ENCODE measurements at places on chromosomes 5 and 9.
A peak's percentile ranks its signal among the peaks of the same experiment; 100 is the strongest.

DNA sequence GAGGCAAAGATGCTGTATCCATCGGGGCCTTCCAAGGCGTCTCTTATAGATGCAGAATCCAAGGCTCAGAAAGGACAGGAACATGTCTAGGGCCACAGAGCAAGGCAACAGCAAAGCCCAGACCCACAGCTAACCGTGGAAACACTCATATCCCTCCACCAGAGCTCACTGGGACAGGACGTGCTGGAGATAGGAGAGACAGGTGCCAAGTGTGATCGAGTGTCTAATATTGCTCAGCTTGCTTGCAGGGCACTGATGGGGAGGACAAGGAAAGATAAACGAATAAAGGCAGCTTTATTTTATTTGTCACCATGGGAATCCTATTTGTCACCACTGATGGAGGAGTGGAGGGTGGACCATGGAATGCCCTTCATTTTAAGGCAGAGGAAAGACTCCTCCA, 44.0 kb upstream of the AKNA start:
- no peak for DNase-seq

- no peak for DNase-seq
These were observed 7.6 kb downstream of the HDHD3 start for GRCh38 chr9:113368982-113369854.

DNA sequence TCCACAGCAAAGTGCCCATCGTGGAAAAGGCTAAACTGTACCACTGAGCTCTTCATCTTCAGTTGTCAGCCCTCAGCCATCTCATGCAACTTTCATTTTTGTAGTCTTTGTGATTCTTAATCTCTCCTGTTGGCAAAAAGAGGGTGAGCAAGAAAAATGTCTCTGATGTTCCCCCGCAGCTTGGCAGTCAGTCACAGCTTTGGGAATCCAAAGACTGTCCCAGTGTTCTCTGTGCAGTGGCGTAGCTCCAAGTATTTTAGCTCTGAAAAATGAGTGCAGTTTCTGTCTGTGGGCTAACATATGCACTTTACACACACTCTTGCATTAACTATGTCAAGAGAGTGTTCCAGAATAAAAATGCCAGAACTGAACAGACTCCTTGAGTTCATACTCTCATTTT, 372.2 kb downstream of the TMEM232 start:
- DNase-seq: no peak

- no peak for DNase-seq
These were observed 18.7 kb upstream of the EEIG1 start for GRCh38 chr9:127999461-127999860.

GRCh38 chr5:79859588-79859987, 131.5 kb downstream of the MTX3 start:
- DNase-seq: no peak

- DNase-seq: no peak
These were observed 15.4 kb downstream of the CD74 start for GRCh38 chr5:150397146-150397781.

- DNase-seq: no peak
These were observed 210.0 kb downstream of the MPDZ start for GRCh38 chr9:13069498-13069897.

- DNase-seq: no peak
These were observed 51.9 kb upstream of the ANKRD33B start for GRCh38 chr5:10511741-10512640.

DNA sequence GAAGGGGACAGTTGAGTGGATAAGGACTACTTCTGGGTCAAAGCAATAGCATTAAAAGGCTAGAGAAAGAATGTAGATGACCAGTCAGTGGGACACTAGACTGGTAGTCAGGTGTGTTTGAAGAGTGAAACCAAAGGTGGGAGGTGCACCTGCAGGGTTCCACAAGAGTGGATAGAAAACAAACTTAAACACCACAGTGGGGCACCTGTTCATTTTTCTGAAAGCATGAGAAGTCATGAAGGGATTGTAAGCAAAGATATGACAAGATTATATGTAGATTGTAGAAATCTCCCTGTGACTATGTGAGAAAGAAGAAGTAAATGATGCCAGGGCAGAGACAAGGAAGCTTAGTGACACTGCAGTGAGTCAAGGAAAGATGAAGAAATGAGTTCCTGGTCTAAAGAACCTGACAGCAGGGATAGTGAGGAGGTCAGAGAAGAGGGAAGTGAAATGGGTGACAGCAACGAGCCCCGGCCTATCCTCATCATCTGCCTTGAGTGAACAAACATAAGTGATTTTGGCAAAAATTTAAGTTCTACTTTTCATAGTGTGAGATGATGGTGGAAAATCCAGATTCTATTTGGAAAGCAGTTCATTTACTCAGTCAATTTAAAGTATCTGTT, 296.9 kb downstream of the TLE4 start:
- no peak for DNase-seq

DNA sequence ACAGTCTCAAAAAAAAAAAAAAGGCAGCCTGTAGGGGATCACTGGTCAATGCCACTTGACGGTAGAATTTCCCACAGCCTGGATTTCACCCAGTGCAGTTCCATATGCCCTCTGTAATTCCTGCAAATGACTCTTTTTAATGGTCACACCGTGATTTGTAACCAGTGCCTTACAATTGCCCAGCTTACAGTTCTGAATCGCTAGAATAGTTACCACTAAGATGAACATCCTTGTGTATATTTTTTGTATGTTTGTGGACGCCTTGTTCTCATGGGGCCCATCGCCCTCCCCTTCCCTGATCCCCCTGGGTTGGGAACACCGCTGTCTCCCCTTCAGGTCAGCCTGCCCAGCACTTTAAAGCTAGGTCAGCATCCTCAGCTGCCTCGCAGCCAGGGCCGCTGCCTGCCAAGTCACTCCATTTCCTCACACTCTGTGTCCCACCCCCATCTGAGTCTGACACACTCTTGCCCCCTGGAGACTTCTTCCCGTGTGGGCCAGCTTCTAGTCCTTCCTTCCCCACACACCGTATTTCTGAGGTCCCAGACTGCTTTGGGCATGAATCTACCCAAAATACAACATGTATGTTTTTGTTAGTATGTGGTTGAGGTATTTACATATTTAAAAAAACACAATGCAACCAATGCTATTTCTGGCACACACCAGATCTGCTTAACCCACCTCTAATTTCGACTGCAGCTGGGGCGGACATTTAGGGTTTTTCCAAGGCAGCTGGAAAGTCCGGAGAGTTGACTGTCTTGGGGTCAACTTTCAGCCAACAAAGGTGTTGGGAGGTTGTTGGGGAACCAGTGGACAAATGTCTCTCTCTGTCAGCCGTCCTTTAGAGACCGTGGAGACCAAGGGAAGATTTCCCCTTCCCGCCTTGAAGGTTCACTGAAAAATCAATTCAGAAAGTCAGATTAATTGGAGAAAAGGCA, 120.5 kb upstream of the NEK6 start:
- DNase-seq: no peak

GRCh38 chr9:109192732-109193361, 25.8 kb upstream of the FRRS1L start:
- DNase-seq: no peak

GRCh38 chr5:53031695-53032096, 42.5 kb downstream of the ITGA2 start:
- DNase-seq: no peak

- DNase-seq: peak; percentile 49
These were observed 49.9 kb upstream of the GARNL3 start for GRCh38 chr9:127214421-127215267.

GRCh38 chr5:151180291-151180690, 22.7 kb upstream of the ANXA6 start:
- no peak for DNase-seq

DNA sequence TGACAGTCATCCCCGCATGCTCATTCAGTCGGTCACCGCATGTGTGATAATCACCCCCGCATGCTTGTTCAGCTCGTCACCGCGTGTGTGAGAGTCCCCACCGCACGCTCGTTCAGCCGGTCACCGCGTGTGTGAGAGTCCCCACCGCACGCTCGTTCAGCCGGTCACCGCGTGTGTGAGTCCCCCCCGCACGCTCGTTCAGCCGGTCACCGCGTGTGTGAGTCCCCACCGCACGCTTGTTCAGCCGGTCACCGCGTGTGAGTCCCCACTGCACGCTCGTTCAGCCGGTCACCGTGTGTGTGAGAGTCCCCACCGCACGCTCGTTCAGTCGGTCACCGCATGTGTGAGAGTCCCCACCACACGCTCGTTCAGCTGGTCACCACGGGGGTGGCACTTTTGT, 3.5 kb downstream of the TRAF2 start:
- DNase-seq: no peak

DNA sequence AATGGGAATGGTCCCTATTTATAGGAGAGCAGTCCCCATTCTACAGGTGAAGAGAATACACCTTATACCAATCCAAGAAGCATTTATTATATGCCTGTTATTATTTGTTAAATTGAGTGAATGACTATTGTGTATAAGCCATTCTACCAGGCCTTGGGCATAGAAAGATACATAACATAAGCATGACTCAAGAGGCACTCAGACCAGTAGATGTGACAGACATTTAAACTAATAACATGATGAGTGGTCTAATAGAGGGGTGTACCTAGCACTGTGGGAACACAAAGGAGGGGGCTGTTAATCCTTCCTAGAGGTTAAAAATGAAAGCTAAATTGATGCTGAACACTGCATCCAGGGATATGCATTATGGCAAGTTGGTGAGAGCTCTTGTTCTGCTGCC, 145.0 kb upstream of the TNC start:
- DNase-seq: no peak

DNA sequence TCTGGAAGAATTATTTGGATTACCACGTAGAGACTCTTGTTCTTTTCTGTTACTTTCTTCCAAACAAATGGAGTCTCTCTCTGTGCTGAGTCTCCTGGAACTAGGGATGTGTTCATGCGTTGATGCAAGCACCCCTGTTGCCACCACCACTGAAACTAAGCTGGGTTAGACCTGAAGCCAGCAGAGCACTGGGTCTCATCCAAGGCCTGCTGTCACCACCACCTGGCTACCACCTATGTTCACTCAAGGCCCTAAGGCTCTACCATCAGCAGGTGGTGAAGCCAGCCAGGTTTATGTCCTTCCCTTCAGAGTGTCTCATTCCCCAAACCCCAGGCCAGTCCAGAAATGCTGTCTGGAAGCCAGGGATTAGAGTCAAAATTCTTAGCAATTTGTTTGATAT, 13.3 kb downstream of the RIC1 start:
- DNase-seq: no peak

- no peak for DNase-seq
These were observed 143.4 kb upstream of the KLF9 start for GRCh38 chr9:70557661-70558369.

- no peak for DNase-seq
These were observed 4.7 kb downstream of the CREB3 start for GRCh38 chr9:35737143-35737542.

DNA sequence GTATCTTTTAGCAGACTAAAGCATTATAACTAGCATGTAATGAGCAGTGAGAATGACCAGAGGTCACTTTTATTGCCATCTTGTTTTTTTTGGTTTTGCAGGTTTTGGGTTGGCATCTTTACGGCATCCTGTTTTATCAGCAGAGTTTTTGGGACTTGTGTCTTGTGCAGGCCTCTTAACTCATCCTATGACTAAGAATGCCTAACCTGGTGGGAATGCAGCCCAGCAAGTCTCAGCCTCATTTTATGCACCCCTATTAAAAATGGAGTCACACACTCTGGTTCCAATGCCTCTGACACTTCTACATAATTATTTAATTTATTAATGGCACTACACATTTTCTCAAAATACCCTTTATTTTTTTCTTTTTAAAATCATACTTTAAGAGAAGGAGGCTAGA, 726.5 kb upstream of the RIOK2 start:
- DNase-seq: no peak

GRCh38 chr9:33867747-33868439, 50.9 kb downstream of the UBE2R2 start:
- DNase-seq: no peak

GRCh38 chr5:158797498-158797845, 302.2 kb downstream of the EBF1 start:
- DNase-seq: no peak

- DNase-seq: no peak
These were observed 2.7 kb upstream of the HSPA4 start for GRCh38 chr5:133048993-133049725.

GRCh38 chr9:93028448-93029006, 30.0 kb upstream of the SUSD3 start:
- DNase-seq: peak; percentile 40

DNA sequence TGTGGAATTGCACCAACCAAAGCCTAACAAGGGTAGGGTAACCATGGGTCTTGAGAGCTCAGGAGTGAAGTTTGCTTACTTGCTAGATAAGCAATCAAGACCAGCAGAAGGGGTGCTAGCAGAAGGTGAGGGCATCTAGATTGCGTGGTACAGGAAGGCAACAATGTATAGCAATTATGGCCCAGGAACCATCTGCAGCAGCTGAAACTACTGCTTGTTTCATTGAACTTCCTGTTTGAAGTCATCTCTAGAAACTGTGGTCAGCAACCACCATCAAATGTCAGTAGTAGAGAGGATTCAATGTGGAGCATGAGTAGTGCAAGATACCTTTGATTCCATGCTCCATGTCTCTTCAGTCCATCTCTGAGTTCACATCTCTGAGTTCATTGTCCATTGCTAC, 462.1 kb upstream of the GRAMD2B start:
- DNase-seq: no peak

DNA sequence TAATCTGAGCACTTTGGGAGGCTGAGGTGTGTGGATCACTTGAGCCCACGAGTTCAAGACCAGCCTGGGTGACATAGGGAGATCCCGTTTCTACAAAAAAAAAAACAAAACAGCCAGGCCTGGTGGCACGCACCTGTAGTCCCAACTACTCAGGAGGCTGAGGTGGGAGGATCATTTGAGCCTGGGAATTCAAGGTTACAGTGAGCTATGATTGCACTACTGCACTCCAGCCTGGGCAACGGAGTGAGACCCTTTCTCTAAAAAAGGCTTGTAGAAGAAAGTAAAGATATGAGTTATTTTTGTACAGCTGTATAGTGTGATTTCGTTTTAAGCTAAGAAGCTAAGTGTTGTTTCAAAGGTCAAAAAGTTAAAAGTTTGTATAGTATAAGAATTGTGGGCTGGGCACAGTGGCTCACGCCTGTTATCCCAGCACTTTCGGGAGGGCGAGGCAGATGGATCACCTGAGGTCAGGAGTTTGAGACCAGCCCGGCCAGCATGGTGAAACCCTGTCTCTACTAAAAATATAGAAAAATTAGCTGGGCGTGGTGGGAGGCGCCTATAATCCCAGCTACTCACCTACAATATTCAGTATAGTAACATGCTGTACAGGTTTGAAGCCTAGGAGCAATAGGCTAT, 18.8 kb downstream of the UBE2R2 start:
- DNase-seq: no peak

DNA sequence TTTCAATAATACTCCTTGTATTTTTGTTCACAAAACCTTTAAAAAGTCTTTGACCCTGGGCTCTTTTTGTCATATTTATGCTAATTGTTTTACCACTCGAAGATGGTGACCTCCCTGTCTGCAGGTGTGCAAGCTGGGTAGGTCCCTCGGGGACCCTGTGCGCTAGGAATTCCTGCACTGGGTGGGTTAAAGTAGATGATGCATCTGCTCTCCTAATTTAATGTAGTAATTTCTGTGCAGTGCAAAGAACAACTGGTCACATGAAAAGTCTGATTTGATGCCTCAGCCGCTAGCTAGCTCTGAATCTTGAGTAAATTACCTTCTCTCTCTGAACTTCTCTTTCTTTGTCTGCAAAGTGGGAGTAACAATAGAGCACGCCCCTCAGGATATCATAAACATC, 139.1 kb upstream of the OTULINL start:
- DNase-seq: no peak

- DNase-seq: no peak
These were observed 130.4 kb downstream of the CHSY3 start for GRCh38 chr5:130034566-130035210.

- DNase-seq: no peak
These were observed 78.4 kb upstream of the TMEM252 start for GRCh38 chr9:68619072-68619471.

GRCh38 chr5:106956187-106956586, 714.5 kb downstream of the EFNA5 start:
- no peak for DNase-seq

All from activated T-cell treated with anti-CD3 and anti-CD28 coated beads for 1 hour (primary cell).